ENCODE measurements at places on chromosomes 13 and 19. TPM values are rescaled to one million over a fixed set of nuclear protein-coding genes. Genes with fewer than 3 reads are reported as not detected.

Gene OR4F17
- total RNA-seq = 0.32 TPM

Gene SYCN
- not detected for total RNA-seq

Gene TGDS
- 16.8 TPM for total RNA-seq

Gene MAST1
- total RNA-seq = under 0.01 TPM

DNA sequence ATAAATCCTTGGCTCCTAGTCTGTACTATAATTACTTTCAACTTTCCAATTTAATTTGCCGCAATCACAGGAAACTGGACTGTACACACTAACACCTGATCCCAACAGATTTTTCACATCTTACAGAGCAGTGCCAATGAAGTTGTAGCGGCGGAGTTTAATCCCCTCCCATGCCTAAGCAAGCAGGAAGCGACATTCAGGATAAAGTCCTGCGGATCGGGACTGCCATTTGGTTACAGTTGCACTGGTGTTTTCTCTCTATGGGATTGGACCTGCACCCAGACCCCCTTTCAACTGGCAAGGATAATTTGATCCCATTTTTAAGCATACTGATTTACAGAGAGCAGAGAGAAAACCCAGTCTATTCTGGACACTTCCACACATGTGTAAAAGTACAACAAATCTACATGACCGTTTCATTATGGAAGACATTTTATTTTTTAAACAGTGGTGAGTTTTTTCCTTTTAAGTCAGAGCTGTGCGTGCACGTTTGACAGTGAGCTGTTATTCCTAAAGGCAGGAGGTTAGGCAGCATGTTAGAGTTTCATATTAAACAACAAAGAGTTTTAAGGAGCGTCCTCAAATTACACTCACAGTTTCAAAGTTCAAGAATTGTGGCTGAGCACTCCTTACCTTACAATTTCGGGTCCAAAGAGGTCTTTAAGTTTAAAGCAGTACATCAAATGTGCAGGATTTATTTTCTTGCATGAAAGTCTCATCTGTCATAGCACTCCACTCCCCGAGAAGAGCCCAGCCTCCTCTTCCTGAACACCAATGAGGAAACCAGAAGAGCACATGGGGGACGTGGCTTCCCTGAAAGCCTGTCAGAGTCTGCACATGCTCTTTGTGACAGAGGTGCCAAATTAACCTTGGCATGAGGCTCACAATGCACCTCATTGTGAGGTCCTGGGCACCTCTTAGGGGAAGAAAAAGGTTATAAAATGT, 141.6 kb upstream of the RFC3 start:
- peak; percentile 61 for DNase-seq

DNA sequence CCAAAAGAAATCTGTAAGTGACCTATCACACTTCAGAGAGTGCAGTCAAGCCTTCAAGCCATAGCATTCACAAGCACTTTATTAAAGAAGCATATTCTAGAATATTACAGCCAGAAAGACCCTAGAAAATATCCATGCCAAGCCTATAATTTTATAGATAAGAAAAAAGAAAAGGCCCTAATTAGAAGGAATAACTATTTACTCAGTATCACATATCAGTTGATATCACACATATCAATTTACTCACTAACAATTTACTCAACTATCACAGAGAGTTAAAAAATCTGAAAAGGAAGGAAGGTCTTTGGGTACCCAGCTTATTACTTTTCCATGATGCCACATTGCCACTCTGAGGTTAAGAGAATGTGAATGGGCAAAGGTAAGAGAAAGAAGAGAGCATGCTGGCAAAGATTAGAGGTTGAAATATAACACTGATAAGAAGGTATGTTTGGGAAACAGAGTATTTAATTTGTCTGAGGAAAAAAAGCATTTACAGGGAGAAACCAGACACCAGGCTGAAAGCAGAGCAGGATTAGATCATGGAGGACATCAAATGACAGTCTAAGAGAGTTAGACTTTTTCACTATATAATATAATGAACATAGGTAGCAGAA, 186.2 kb downstream of the VWA8 start:
- DNase-seq = no peak

DNA sequence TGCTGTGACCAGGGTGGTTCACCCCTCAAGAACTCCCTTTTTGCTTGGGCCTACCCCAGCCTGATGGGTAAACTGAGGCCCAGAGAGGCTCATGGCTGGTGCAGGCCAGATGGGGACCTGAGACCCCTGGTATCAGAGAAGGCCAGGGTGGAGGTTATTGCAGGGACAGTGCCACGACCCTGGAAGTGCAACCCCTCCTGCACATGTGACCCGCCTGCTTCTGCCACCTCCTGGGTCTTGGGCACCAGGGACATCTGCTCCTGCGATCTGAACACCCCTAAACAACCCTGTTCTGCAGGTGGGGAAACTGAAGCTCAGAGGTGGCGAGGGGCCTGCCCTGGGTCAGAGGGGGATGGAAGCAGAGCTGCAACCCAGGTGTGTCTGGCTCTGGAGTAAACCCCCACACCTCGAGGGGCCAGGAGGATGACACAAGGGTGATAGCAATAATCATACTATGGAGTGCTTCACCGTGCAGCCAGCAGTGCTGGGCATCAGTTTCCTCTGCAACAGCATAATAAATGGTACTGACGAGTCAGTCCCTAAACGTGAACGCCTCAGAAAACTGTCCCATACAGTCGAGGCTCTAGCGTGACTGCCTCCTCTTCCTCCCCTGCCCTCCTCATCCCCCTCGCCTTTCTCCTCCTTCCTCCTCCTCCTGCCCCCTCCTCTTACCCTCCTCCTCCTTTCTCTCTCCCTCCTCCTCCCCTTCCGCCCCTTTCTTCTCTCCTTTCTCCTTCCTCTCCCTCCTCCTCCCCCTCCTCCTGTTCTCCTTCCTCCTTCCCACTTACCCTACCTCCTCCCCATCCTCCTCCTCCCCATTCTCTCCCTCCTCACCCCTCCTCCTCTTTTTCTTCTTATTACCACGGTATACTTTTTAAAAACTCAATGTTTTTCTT, 4.3 kb downstream of the YJEFN3 start:
- DNase-seq = no peak

DNA sequence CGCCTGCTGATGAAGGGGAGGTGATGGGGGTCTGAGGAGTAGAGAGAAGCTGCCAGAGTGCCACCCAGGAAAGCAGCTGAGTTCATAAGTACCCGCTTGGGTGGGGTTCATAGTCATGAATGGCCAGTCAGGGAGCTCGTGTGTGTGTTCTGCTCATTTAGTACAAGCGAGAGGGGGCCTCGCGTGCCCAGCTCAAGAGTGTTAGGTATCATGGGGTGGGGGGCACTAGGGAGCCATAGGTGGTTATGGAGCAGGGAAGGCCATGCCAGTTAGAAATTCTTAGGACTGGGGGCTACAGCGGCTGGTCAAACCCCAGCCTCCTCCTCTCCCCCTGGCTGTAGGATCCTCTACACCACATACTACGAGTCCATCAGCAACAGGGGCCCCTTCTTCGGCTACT, 46.8 kb downstream of the CD320 start:
- no peak for DNase-seq

GRCh38 chr13:64662887-64663593, 2567.1 kb downstream of the PCDH9 start:
- no peak for DNase-seq

DNA sequence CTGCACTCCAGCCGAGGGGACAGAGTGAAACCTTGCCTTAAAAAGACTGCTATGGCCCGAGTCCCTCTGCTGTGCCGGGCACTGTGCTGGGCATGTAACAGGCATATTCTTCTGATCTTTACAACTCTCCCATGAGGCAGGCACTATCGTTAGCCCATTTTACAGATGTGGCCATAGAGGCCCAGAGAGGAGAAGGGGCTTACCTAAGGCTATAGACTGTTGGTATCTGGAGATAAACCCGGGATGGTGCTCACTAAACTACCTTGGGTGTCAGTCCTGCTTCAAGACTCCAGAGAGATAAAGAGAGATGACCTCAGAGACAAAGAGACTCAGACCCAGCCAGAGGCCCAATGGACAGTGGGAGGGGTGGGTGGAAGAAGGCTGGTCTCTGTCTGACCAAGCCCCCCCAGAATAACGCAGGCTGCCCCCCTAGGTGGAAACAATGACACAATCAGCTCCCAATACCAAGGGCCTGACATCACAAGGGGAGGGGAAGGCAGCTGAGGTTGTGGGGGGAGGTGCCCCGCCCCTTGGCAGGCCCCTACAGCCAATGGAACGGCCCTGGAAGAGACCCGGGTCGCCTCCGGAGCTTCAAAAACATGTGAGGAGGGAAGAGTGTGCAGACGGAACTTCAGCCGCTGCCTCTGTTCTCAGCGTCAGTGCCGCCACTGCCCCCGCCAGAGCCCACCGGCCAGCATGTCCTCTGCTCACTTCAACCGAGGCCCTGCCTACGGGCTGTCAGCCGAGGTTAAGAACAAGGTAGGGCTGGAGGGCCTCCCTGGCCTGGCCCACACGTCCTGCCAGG, at the start of gene CNN1:
Gene CNN1 (plus strand): TSS at position 620 of the 805 bp plus-strand sequence. CDS start 77 bp downstream, at position 697.
- peak; percentile 58 for DNase-seq

DNA sequence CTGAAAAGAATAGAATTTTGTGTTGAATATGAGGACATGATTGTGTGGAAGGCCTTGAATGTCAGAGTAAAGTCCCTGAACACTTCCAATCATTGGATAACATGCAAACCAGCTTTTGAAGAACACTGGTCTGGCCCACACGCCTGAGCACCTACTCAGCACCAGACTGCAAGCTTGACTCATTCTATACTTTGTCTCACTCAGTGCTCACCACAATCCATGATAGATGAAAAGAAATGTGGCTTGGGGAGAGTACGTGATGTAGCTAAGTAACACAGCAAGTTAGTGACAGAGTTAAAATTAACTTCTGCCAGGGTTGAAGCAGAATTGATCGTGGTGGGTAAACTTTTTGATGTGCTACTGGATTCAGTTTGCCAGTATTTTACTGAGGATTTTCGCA, 12.0 kb downstream of the DLEU7 start:
- no peak for DNase-seq

GRCh38 chr19:6590258-6590826, 608 bp downstream of the CD70 start:
- no peak for DNase-seq

DNA sequence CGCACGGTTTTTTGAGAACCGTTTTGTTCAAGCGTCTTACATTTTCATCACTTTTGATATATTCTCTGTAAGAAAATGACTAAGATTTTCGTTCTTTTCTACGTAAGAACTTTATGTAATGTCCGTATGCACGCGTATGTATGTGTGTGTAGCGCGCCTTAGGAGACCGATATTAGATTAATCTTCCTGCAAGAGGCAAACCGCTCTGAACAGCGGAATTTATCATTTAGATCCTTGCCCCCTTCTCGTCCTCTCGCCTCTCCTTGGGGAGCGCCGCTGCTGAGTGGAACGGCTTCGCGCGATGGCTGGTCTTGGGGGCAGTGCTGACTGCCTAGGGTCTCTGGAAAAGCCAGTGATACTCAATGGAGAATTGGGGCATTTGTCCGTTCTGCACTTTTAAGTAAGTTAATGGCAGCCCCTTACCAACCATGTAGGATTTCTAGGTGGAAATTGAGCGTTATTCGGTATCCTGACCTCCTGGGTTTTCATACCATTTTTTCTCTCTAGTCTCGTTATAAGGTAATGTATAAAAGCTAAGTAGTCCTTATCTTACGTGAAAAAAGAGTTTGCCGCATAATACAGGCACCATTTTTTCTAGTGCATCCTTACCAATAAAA, 4.7 kb downstream of the MAB21L1 start:
- no peak for DNase-seq

DNA sequence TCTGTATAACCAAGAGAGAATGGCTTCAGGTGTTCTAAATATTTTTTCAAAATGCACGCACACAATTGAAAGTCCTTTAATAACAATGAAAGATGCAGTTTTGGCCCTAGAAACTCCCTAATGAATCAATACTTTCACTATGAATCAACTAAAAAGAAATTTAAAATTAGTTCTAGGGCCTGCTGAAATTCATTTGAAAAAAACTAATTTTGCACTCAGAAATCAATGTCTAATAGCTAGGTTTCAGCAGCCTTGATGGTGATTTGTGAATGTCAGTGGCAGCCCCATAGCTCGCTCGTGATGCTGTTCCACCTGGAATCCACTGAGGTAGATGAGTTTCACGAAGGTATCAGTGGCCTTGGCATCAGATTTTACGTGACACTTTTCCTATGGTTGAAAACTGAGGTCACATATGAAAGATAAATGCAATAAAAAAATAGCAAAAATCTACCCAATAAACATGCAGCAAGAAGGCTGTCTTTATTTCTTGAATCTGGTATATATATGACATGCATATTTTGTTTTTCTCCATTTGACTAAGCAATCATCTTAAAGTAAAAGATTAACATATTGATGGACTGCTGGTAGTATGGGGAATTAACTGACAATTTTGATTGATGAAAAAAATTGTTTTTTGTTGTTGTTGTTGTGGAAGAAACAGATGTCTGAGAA, 141.0 kb downstream of the AKAP11 start:
- no peak for DNase-seq

DNA sequence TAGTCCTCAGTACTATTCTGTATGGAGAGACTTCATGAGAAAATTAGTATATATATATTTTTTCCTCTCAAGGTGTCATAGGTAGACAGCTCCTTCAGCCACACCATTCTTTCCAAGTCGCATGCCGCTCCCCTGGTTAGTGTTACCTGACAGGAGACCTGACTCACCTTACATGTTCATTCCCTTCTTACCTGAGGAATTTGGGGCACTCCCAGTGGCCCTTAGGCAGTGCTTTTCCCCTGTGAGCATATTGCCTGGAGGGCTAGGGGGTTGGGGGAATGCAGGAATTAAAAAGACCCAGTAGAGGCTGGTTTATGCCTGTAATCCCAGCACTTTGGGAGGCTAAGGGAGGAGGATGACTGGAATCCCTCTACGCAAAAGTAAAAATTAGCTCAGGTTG, 9.0 kb upstream of the ACTN4 start:
- no peak for DNase-seq

GRCh38 chr19:34457446-34457845, 24.1 kb upstream of the WTIP start:
- no peak for DNase-seq

- DNase-seq = peak; percentile 61
Measured at GRCh38 chr13:27953676-27954405, 15.3 kb downstream of the CDX2 start.

DNA sequence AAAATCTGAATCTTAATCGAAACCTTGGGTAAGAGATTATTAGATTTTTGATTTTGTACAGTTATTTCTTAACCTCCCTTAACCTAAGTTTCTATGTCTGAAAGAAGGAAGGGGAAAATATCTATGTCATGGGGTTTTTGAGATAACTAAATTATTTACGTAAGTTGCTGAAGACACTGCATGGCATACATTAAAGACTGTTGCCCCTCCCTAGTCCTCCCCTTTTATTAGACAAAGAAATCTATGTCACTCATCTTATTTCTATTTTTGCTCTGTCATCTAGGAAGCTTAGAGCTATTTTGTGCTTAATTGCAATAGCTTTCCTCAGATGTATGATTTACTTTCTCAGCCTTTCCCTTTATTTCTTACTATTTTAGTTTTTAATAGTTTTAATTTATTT, 15.0 kb downstream of the COG6 start:
- DNase-seq = no peak
